ENCODE measurements at places on chromosomes 1 and 21.
A peak's percentile ranks its signal among the peaks of the same experiment; 100 is the strongest.

- no peak for DNase-seq
These were observed 51.7 kb downstream of the ABCA4 start for GRCh38 chr1:94068999-94069918.

- peak; percentile 28 for DNase-seq
These were observed 1.4 kb downstream of the EVA1C start for GRCh38 chr21:32413697-32414578.

DNA sequence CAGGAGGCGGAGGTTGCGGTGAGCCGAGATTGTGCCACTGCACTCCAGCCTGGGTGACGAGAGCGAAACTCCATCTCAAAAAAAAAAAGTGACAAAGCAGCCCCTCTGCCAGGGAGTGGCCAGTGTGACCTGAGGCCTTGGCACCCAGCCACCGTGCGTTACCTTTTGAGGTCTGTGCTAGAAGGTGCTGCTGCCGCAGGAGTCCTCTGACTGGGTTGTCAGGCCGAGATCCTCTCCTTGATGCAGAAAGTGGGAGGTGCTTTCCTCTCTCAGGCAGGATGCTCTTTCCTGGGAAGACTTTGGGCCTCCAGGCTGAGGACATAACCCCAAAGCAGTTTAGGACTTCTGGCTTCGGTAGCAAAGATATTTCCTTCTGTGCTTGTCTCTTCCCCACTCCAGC is 280.5 kb upstream of the VAMP3 start:
- DNase-seq, result no peak

GRCh38 chr1:77218477-77219165 is 609 bp downstream of the PIGK start:
- DNase-seq, result no peak

GRCh38 chr21:45599146-45599581 is 44.4 kb upstream of the PCBP3 start:
- DNase-seq, result no peak

DNA sequence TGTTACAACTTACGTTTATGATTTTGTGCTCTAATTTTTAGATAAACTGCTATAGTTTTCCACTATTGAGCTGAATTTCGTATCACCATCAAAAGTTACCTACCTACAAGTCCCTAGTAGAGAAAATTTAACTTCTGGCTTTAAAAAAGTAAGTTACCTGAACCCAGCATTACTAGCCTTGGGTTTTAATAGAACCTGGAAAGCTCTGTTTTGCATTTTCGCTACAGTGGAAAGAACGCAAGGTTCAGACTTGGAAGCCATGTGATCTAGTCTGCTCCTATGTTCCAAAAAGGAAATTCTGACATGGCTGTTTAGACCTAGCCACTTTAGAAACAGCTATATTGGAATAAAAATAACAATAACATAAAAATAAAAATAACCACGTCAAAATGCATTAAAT is 110.5 kb downstream of the SLC45A1 start:
- no peak for DNase-seq

DNA sequence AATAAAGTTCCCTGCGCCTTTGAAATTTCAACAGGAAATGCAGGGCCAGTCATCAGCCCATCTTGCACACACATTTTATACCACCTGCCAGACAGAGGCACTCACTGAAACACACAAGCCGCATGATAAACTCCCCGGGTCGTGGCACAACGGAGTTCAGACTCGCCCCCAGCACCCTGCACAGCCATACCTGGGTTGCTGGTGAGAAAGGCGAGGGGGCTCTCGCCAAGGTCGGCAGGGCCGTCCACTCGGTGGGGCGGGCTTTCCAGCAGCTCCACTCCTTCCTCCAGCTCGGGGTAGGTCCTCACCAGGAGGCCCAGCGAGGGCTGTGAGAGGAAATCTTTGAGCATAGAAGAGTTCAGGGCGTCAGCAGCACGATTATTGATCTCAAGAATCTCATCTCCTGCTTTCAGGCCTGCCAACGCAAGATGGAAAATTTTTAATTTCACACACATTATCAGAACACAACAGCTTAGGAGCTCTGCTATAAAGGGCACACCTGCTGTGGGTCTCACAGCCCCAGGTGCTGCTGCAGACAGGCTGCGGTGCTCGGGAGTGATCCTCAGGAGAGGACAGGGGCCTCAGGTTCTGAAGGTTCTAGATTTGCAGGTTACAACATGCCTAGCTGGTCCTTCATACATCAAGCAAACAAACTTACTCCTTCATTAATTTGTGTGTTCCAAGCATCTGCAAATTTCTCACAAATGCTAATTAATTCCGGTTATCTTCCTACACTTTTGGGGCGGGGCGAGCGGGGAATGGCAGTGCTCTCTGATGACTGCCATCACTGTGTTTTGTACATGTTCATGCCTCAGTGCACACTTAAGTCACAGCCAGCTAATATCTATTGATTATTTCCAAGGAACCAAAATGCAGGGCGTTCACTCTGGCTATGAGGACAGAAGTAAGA is 144.2 kb upstream of the KRTAP19-8 start:
- DNase-seq, result no peak

DNA sequence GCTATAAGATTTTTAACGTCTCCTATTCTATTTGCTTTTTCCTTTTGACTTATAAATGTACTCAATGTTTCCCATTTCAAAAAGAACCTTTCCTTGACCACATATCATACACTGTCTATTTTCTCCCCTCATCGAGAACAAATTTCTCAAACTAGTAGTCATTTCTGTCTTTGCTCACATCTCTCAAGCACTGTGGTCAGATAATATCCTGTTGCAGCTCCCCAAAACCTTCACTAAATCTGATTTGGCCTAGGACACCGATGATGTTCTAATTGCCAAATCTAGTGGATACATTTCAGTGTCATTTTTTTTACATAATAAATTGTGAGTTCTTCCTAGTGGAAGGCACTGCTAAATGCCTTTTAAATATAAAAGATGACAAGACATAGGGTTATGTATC is 19.4 kb downstream of the CXADR start:
- DNase-seq, result no peak

DNA sequence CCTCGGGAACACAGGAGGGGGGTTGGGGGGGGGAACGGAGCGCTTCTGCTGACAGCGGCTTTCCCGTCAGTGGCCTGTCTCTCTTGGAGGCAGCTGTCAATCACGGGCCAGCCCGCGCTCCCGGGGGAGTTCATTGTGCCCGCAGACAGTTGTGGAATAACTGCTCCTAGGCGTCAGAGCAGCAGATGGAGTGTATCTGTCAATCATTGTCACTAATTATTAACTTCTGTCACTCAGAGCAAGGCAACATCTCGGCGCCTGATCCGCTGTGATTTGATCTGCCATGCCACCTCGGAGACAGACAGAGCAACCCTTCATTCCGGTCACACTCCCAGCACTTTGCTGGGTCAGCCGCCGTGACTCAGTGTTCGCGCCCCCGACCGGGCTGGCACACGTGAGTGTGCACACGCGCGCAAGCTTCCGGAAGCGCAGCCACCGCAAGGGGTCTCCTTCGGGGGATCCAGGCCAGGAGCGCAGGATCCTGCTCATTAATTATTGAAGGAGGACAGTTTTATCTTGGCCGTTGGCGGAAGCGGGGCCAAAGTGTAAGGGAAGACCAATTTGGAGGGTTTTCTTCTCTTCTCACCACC is 75.8 kb downstream of the RRAGC start:
- no peak for DNase-seq

- DNase-seq, result peak; percentile 91
These were observed at the start of gene IRF2BP2 for GRCh38 chr1:234610061-234610665. Gene IRF2BP2, minus strand, starts transcription at chr1:234610178. Its CDS starts 684 bp downstream, at chr1:234609494.

- DNase-seq, result no peak
These were observed 749 bp upstream of the PEX11B start for GRCh38 chr1:145918992-145919939.
